ENCODE measurements at places on chromosomes 16 and 17. TPM values are rescaled to one million over a fixed set of nuclear protein-coding genes. Genes with fewer than 3 reads are reported as not detected.

DNA sequence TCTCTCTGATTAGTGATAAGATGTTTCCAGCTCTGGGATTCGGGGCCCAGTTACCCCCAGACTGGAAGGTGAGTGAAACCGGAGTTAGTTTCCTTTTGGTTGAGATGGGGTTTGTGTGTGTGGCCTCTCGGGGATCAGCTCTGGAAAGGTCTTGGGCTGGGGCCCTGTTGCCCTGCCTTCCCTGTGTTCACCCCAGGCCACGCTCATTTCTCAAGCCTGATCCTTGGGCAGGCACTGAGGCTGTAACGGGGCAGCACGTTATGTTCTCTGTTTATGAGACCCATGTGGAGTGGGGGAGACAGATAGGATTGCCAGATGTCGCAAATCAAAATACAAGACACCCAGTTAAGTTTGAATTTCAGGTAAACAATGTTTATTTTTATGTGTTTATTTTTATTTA lies 35.5 kb downstream of the CPNE2 start:
- DNase-seq = no peak

DNA sequence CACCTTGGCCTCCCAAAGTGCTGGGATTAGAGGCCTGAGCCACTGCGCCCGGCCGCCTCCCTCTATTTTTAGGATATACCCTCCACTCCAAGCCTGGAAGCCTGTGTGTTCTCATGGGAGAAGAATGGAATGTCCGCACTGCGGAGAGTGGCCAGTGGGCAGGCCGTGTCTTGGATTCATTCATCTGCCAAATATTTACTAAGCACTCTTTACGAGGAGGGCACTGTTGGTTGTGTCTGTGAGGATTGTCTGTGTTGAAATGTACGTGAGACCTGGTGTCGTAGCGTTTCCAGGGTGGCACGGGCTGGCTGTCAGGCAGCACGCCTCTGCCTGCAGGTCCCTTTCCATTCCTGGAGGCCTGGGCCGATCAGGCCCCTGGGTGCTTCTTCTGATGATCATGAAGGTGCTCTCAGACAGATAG lies 19.2 kb downstream of the PGS1 start:
- no peak for DNase-seq

The KCNAB3 gene
- total RNA-seq = 1.0 TPM

GRCh38 chr17:16081507-16082087 lies 82.0 kb downstream of the TTC19 start:
- DNase-seq = no peak

The VAT1L gene
- total RNA-seq = not detected

GRCh38 chr16:72848759-72849664 lies 198.9 kb downstream of the ZFHX3 start:
- peak; percentile 37 for DNase-seq

GRCh38 chr17:64154717-64155116 lies 24.8 kb upstream of the ERN1 start:
- DNase-seq = no peak

- no peak for DNase-seq
Observed at GRCh38 chr16:72858665-72859493, 189.0 kb downstream of the ZFHX3 start.

GRCh38 chr17:72887322-72887721 lies 205.2 kb downstream of the SLC39A11 start:
- DNase-seq = no peak

DNA sequence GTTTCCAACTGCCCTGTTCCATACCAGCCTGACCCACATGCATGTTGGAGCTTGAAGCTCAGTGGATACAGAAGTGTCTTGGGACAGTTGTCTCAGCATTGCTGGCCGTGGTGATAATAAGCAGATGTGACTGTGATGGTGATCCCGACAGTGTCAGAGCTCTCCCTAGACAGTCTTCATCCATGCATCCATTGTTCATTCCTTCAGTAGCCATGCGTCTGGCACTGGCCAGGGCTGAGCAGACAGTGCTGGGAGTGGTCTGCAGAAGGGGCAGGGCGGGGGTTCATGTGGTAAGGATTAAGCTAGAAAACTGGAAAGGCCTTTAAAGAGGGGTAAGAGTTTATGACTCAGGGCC lies 68.1 kb downstream of the GNAO1 start:
- DNase-seq = no peak

The C16orf96 gene
- not detected for total RNA-seq

DNA sequence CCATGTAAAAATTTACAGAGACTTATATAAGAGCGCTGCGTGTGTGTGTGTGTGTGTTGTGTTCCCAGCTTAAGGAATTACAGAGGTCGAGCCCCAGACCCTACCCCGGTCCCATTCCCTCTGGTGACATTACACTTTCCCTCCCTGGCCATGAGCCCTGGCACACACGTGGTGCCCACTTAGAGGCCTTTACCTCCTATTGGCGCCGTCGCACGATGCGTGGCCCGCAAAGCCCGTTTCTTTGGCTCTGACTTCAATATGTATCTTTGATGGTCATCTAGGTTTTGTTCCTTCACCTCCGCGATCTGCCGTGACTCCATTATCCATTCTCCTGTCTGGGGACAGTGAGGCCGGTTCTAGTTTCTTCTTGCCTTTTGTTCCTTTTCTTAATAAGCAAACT lies 96.9 kb upstream of the CHMP6 start:
- no peak for DNase-seq

The TOX3 gene
- total RNA-seq = not detected

The PRKCB gene
- total RNA-seq = not detected

The GCGR gene
- not detected for total RNA-seq

DNA sequence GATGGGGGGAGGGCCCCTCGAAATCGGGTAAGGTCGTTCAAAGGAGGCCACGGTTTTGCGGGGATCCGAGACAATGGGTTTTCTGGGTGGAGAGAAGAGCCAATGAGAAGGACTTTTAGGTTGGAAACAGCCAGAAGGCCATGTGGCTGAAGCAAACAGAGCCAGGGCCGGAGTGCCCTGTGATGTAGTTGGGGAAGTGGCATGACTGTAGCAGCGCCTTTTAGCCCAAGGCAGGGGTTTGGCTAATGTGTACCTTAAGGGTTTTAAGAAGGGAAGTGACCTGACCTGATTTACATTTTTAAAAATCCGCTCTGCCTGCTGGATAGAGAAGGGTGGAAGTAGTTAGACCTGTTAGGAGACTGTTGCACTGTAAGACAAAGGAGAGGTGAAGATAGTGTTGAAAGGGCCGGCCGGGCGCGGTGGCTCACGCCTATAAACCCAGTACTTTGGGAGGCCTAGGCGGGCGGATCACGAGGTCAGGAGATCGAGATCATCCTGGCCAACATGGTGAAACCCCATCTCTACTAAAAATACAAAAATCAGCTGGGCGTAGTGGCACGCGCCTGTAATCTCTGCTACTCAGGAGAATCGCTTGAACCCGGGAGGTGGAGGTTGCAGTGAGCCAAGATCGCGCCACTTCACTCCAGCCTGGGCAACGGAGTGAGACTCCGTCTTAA lies 1.0 kb downstream of the LYRM1 start:
- DNase-seq = peak; percentile 81

The CDK3 gene
- 3.3 TPM for total RNA-seq

GRCh38 chr17:82568997-82569393 lies 49.5 kb downstream of the FOXK2 start:
- no peak for DNase-seq

DNA sequence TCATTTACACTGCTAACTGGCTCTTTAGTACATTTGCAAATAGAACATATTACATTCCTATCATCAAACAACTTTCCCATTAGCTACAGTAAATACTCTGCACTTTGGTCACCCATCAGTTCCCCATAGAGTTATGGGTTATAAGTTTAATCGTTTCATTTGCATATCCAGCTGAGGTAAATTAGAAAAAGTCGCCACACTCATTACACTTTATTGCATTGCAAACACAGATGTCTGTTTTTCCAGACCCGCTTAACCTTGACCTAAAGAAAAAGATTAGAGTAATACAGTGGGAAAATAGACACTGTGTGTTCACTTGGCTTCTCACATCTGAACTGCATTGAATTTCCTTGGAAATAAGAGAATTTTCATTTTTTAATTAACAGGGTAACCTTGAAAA lies 213.1 kb upstream of the PSMD7 start:
- DNase-seq = no peak

DNA sequence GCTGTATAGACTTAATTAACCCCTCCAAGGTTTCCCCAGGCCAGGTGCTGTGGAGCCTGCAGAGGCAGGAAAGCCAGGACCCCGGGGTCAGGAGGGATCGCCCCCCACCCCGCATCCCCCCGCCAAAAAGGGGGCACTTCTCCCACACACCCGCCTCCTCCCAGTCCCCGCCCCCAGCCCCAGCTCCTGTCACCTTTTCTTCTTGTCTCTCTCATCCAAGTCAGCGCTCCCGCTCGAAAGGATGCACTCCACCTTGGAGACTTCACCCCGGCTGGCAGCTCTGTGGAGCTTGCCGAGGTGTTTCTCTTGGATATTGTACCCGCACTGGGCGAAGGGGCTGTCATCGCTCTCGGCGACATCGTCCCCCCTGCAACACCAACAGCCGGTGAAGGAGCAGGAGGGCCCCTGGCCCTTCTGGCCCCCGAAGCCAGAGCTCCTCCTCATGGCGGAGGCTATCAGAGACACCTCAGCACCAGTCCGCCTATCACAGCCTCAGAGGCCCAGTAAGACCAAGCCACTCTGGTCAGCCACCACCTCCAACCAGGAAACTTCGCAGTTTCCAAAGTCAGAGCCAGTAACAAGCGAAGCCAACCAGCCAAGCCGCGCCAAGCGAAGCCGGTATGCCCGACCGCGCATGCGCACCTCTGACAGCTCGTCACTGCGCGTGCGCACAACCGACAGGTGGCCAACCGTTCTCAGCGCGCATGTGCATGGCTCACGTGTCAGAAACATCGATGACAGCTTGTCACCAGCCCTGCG lies 52.5 kb downstream of the SHCBP1 start:
- DNase-seq = no peak

The NUDT7 gene
- 6.8 TPM for total RNA-seq

Data from foreskin keratinocyte (primary cell).